ENCODE measurements at places on chromosomes 2 and 18.

GRCh38 chr2:146665800-146666199, 1179.0 kb upstream of the ACVR2A start:
- no peak for DNase-seq

DNA sequence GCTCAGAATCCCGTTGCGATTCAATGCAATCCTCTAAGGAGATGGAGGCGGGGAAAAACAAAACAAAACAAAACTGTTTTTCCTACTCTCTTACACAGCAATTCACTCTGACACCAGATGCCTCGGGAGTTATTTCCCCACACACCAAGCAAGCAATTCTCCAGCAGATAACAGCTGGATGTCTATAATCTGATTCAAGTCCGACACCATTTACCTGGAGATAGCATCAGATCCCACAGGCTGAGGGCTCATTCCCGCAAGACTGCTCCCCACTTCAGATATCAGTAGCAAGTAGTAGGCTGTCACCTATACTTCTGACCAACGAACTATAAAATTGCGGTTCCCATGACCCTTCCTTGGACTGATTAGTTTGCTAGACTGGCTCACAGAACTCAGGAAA, 58.7 kb downstream of the DTNB start:
- no peak for DNase-seq

DNA sequence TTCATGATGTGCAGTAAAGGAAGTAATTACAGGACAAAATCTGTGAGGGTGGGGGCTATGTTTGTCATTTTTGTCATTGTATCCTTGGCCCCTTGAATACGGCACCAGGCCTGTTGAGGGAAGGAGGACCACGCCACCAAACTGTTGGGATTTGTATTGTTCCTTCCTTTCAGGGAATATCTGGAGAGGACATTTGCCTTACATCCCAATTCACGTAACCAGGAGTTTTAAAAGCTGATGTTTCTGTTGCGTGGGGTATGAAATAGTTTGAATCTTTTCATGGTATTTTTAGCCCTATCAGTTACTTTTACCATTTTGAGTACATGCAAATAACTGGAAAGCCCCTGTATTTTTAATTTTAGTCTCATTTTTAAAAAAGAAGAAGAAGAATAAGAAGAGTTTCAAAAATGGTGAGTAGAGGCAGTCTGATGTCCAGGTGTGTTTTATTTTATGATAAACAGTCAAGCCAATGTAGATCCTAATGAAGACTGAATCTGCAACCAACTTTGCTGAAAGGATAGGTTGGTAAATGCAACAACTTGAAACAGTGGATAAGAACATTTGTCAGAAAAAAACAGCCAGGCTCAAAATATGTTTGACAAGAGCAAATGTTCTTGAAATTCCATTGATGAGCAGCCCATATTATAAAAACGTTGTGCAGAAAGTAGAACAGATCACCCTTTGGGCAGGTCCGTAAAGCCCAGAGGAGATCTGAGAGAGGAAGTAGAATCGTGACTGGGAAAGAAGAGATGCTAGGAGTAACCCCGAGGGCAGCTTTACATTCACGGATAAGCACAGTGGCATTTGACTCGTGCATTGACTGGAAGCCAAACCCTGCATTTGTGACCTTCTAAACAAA, 54.5 kb downstream of the RASGRP3 start:
- DNase-seq, result no peak

DNA sequence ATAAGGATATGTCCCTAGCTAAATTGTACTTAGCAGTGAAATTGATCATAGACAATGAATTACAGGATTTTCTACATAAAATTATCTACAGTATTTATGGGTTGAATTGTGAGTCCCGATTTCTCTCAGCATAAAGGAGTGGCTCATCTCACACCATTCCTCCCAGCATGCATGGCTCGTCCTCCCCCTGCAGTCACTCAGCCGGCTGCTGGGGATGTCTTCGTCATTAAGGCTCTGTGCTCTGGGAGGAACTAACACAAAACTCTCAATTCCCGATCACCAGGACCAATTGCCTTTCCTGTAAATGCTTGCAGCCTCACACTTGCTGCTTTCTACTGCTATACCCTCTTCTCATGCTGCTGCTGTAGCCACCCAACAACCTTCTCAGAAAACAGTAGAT, 75.9 kb downstream of the TXNL1 start:
- no peak for DNase-seq

- DNase-seq, result no peak
Measured at GRCh38 chr2:233789554-233789953, 11.4 kb downstream of the MROH2A start.

GRCh38 chr2:10486601-10487079, 38.5 kb upstream of the ODC1 start:
- no peak for DNase-seq

DNA sequence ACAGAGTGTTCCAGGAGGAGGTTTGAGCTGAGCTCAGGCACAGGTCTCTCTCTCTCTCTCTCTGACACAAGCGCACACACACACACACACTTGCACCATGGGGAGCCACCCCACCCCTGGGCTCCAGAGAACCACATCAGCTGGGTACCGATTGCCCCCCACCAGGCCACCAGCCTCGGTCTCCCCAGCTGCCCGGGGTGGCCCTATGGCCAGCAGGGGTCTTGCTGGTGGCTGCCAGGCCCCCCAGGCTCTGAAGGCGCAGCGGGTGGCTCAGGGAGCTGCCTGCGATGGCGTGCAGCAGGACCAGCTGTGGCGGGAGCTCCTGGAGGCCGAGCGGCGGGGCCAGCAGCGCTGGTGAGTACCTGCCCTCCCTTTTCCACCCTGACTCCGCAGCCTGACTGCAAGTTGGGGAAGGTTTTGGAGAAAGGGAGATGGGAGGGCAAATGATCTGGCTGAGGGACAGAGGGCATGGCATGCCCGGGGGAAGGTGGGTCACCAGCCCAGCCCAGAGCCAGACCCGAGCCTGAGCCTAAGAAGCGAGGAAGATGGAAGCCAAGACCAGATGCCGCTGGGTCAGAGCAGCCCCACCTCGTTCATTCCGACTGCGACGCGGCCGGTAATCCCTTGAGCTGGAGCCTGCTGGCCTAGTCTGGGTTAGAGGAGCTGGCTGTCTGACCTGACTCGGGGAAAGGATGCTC, 21.9 kb upstream of the SLC66A3 start:
- DNase-seq, result peak; percentile 76

- DNase-seq, result no peak
Measured at GRCh38 chr18:60675801-60676200, 303.2 kb upstream of the MC4R start.

DNA sequence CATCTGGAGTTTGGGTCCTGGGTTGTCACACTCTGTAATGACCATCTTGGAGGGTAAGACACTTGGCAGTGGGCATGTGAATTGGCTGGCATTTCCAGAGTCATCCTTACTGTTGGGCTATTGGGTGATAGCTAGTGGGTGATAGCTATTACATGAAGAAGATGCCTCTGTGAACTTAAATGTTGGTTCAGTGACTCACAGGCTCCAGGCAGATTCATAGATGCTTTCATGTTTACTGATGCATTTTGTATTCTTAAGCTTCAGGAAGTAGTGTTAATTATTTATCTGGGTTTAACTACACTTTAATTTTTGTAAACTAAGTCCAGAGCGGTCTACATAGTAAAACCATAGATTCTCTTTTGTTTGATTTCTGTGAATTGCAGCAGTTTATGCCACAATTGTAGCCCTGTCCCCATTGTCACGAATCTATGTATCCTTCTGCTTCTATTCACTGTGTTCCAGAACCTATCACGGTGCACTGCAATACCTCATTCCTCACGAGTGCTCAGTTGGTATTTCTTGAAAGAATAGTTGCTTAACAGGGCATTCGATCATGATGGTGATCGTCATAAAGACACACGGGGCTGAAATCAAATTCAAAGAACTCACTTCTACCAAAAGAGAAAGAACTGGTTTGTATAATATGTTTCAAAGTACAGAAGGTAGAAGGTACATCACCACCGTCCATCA, 79.7 kb downstream of the GBX2 start:
- no peak for DNase-seq

GRCh38 chr2:1318366-1319009, 94.8 kb upstream of the TPO start:
- no peak for DNase-seq

GRCh38 chr2:54897420-54898310, 152.6 kb downstream of the RTN4 start:
- DNase-seq, result no peak

DNA sequence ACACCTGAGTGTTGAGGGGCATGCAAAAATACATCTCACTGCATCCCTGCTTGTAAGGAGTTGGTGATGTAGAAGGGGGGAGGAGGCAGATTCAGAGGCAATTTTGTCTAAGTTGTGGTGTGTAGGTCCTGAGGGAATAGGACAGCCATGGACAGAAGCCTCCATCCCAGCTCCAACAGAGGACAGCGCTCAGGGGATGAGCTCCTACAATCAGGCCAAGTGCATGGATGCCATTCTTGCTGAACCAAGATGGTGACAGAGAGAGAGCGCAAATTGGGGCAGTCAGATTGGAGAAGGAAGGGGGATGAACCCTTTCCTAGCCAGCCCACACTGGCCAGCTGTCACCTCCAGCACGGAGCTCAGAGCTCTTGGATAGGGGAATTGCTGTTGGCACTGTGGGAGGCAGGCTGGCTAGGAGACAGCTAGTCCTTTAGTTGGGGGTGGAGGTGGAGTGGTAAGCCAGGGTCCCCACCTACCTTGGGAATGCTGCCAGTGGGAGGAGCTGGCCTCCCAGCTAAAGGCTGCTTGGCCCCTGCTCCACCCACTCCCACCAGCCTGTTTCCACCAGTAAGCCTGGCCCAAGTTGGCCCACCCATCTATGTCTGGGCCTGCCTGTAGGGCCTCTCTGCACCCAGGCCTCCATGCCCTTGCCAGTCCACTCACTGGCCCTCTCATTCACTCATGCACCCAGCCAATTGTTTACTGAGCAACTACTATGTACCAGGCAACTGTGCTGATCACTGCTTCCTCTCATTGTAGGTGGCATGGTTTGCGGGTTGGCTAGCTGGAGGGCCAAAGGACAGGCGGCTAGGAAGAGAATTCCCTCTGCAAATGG, 2.5 kb upstream of the PER2 start:
- DNase-seq, result no peak

- DNase-seq, result no peak
Measured at GRCh38 chr2:159683817-159684216, 28.5 kb upstream of the MARCHF7 start.

GRCh38 chr2:106339132-106339531, 129.1 kb downstream of the RGPD3 start:
- no peak for DNase-seq

DNA sequence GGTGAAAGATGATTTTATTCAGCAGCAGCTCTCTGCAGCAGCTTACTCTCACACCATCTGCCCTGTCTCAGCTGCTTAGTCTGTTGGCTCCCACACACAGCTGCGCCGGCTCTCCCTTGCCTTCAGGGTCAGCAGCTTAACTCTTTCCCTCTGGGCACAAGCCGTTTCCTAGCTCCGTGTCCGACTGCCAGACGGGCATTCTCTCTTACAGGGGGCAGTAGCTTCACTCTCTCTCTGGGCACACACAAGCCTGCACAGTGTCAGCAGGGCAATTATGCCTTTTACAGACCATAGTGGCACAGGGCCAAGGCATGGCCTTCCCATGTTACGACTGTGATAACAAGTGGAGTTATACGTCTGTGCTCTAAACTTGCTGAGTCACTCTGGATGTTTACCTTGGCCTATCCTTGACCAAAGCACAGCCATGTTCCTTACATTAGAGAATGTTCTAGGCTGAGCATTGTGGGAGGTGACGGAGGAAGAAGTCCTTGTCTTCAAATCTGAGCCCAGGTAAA, 31.7 kb downstream of the PCARE start:
- no peak for DNase-seq

- no peak for DNase-seq
Measured at GRCh38 chr18:39835303-39836030, 2119.6 kb upstream of the PIK3C3 start.

DNA sequence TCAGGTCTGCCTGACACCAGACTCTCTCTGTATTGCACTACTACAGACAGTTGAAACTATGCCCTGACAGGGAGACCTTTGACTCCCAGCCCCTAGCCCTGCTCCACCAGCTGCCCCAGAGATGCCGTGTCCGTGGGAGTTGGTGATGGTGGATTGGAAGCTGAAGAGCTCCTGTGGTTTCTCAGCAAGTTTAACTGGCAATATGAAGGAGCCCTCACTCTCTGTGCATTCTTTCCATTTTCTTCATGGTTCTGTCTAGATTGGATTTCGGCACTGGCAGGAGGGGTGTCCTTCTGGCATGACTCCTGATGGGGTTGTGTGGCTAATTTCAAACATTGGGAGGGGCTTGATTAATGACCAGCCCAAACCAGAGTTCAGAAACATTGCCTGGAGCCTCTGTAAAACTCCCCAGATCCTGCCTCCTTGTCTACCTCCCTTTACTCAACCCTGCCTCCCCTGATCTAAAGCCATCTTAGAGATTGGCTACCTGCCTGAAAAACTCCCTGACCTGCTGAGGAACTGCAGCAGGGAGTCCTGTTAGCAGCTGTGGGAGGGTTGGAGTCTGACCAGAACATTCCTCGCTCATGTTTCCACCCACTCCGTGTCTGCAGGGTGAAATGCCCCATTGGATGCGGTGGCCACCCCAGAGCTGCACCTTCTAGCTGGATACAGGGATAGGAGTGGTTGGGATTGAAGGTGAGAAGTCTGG, 206.9 kb upstream of the SPRED2 start:
- DNase-seq, result no peak

- no peak for DNase-seq
Measured at GRCh38 chr18:56019908-56020307, 431.9 kb upstream of the TCF4 start.

DNA sequence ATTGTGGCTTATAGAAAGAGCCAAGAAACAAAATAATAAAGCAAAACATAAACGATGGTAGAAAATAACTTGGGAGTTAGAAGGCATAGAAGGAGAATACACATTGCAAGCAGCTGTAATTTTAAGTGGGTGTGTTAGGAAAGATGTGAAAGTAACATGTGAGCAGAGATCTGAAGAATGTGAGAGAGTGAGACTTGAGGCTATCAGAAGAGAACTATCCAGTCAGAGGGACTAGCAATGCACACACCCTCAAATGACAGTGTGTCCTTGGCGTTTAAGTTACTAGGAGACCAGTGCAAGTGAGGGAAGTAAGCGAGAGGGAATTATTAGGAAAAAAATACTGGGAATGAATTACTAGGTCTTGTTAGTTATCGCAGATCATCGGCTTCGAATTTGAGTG, 304.9 kb downstream of the DSEL start:
- DNase-seq, result no peak

- DNase-seq, result peak; percentile 46
Measured at GRCh38 chr2:81266106-81266505, 961.6 kb upstream of the LRRTM1 start.

DNA sequence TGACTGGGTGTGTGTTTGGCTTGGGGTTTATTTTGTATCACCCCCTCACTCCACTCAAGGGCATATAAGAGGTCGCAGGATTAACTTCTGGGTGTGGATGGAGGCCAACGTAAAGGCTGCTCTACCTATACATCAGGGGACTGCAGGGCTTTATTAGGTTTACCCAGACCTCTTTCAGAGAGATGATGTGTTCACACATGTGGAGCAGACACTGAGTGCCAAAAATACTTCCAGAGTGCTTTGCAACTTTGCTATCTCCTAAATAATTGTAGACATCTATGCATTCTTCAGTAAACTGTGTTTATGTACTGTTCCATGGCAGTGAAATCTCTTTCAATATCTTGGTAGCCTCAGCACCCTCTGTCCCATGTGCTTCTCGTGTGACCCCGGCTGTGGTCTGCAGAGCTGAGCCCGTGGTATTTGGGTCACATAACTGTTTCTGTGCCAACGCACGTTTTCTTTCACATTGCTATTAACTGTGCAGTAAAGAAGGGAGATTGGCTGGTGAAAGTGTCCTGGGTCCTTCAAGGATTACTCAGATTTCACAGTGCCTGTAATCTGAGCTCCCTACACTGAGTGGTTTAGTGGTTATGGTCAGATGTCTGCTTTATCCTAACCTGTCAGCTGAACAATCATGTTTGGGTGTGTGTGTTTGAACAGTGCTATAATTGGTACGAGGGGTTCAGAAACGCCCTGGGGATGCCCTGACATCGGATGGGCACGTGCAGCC, 208.1 kb downstream of the VAPA start:
- DNase-seq, result no peak

Data from neural progenitor cell (in vitro differentiated cells).